HS-27A (cell line): ENCODE measurements at places on chromosomes 4 and X.

- DNase-seq = no peak
These were observed 1293.9 kb downstream of the FSTL5 start for GRCh38 chr4:160869899-160870298.

- DNase-seq = no peak
These were observed 333.5 kb downstream of the BMPR1B start for GRCh38 chr4:95091272-95091671.

- no peak for DNase-seq
These were observed 268.1 kb downstream of the ANK2 start for GRCh38 chr4:113317523-113317922.

DNA sequence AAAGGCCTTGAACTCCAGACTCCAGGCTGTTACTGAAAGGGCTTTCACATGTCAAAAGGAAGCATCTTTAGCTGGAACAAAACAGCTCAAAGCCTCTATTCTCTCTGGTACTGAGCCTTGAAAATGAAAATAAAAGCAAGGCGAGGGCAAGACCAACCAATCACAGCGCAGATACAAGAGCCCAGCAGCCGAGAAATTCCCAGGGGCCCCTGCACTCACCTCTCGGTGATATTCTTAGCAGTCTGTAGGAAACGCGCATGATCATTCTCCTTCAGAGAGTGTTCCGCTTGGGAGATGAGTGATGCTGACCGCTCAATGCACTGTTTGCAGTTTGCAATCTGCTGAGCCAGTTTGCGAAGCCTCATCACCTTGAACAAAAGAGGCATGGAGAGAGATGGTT is 138.1 kb downstream of the MID1 start:
- no peak for DNase-seq
